ENCODE measurements at places on chromosomes 5 and 9. TPM values are rescaled to one million over a fixed set of nuclear protein-coding genes. Genes with fewer than 3 reads are reported as not detected.

- no peaks in the 10 kb centered on the region for H3K36me3 ChIP-seq
- peak overlapping the region; percentile 64 for H3K27ac ChIP-seq
- no peak for DNase-seq
- peaks cover 24% of the 10 kb centered on the region for H3K4me1 ChIP-seq
These were observed 51.8 kb upstream of the APC start for GRCh38 chr5:112685931-112686330.

GRCh38 chr9:124213396-124213795 lies 44.4 kb upstream of the NEK6 start:
- DNase-seq, result no peak
- no peak overlapping the region for H3K27ac ChIP-seq
- H3K27me3 ChIP-seq, result no peaks in the 10 kb centered on the region

GRCh38 chr9:101093620-101094019 lies 65.1 kb downstream of the PLPPR1 start:
- no peak for DNase-seq
- no peaks in the 10 kb centered on the region for H3K27me3 ChIP-seq
- no peak overlapping the region for H3K4me3 ChIP-seq
- no peak overlapping the region for H3K27ac ChIP-seq
- H3K36me3 ChIP-seq, result no peaks in the 10 kb centered on the region

- H3K27me3 ChIP-seq, result peaks cover 2% of the 10 kb centered on the region
- H3K4me3 ChIP-seq, result no peak overlapping the region
- no peak overlapping the region for H3K27ac ChIP-seq
- no peaks in the 10 kb centered on the region for H3K4me1 ChIP-seq
- peak; percentile 21 for DNase-seq
These were observed 32.5 kb downstream of the GLT6D1 start for GRCh38 chr9:135606885-135607259.

GRCh38 chr5:172528440-172528839 lies 74.1 kb upstream of the SH3PXD2B start:
- peaks cover 35% of the 10 kb centered on the region for H3K27me3 ChIP-seq
- no peak for DNase-seq
- H3K27ac ChIP-seq, result no peak overlapping the region
- H3K4me1 ChIP-seq, result peaks cover 4% of the 10 kb centered on the region

GRCh38 chr5:61151893-61152292 lies 10.4 kb downstream of the SMIM15 start:
- H3K36me3 ChIP-seq, result no peaks in the 10 kb centered on the region
- no peak overlapping the region for H3K27ac ChIP-seq
- H3K4me3 ChIP-seq, result no peak overlapping the region
- DNase-seq, result no peak

SEC61B gene
- 84.0 TPM for total RNA-seq

AGXT2 gene
- not detected for total RNA-seq

- H3K36me3 ChIP-seq, result peaks cover 52% of the 10 kb centered on the region
- H3K4me1 ChIP-seq, result peaks cover 31% of the 10 kb centered on the region
- H3K4me3 ChIP-seq, result no peak overlapping the region
- H3K27me3 ChIP-seq, result no peaks in the 10 kb centered on the region
- no peak for DNase-seq
These were observed 6.6 kb downstream of the DBN1 start for GRCh38 chr5:177466861-177467260.

All from osteoblast (primary cell).